ENCODE measurements at places on chromosomes 16 and 17. TPM values are rescaled to one million over a fixed set of nuclear protein-coding genes. Genes with fewer than 3 reads are reported as not detected.

DNA sequence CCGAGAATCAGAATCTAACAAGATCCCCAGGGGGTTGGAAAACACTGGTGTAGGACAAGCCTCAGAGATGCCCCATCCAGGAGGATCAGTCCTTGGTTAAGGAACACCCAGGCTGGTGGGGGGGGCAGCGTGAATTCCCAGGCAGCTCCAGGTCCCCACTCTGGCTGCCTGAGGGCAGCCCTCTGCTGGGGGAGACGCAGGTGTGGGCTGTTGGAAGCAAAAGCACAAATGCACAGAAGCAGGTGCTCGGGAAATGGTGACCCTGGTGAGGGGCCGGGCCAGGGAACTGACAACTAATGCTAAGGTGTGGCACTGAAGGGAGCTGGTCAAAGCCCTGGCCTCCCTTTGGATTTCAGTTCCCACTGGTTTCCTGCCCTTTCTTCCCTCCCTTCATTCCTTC, 140.8 kb upstream of the CDH5 start:
- no peak overlapping the region for H3K27ac ChIP-seq
- no peak for DNase-seq
- H3K36me3 ChIP-seq: no peaks in the 10 kb centered on the region
- H3K4me1 ChIP-seq: peaks cover 18% of the 10 kb centered on the region

DNA sequence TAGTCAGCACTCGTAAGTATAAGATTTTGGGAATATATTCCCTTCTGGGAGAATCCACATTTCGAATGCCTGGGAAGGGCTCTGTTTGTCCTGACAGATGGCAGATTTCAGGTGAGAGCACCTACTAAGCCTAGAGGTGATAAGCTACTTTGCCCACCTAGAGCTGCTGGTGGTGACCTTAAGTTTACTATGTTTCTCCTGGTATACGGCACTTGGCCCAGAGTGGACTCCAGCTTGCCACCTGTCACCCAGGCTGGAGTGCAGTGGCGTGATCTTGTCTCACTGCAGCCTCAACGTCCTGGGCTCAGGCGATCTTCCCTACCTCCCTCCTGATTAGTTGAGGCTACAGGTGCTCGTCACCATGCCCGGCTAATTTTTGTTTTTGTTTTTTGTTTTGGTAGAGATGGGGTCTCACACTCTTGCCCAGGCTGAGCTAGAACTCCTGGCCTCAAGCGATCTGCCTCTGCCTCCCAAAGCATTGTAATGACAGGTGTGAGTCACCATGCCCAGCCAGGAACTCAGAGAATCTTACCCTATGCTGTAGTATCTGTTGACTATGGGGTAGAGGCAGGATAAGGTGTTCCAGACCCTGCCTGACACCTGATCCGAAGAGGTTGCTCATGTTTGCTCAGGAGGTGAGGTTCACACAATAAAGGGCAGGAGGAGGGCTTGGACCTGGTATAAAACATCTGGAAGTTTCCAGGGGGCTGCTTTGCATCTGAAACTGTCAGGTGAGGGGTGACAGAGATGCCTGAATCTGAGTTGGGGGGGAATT, at the start of gene ZG16:
Gene ZG16, plus strand, starts transcription at position 681 of the 775 bp plus-strand sequence. CDS start 1,011 bp downstream, outside the sequence.
- H3K36me3 ChIP-seq: no peaks in the 10 kb centered on the region
- no peaks in the 10 kb centered on the region for H3K27me3 ChIP-seq
- H3K4me1 ChIP-seq: no peaks in the 10 kb centered on the region
- H3K4me3 ChIP-seq: no peak within 1 kb of the TSS
- H3K27ac ChIP-seq: no peak within 1 kb of the TSS

Gene ORAI3
- 20.7 TPM for total RNA-seq

Gene CIBAR2
- 9.6 TPM for total RNA-seq

Data from left lung (tissue), 14 donors.